ENCODE measurements at places on chromosomes 4 and X. TPM values are rescaled to one million over a fixed set of nuclear protein-coding genes. Genes with fewer than 3 reads are reported as not detected.

The SPANXA2 gene
- total RNA-seq: not detected

The MAML3 gene
- total RNA-seq: 3.1 TPM

The GAK gene
- 123 TPM for total RNA-seq

The ALB gene
- 26.7 TPM for total RNA-seq

The HHIP gene
- total RNA-seq: not detected

The TMEM156 gene
- 0.22 TPM for total RNA-seq

The ADD1 gene
- 139 TPM for total RNA-seq

The SORBS2 gene
- 0.34 TPM for total RNA-seq

The ERVMER34-1 gene
- total RNA-seq: 17.5 TPM

The ZNF630 gene
- not detected for total RNA-seq

The PPP1R2C gene
- not detected for total RNA-seq

The MAGEB1 gene
- 0.69 TPM for total RNA-seq

The TEC gene
- total RNA-seq: 4.5 TPM

The SOD3 gene
- total RNA-seq: 0.25 TPM

The RTL9 gene
- total RNA-seq: 0.10 TPM

The CENPVL2 gene
- total RNA-seq: not detected

The RAP1GDS1 gene
- total RNA-seq: 40.8 TPM

The NSUN7 gene
- 0.07 TPM for total RNA-seq

The GLOD5 gene
- not detected for total RNA-seq

The CXCL9 gene
- total RNA-seq: not detected

The CLTRN gene
- total RNA-seq: 0.25 TPM

The FREM3 gene
- total RNA-seq: not detected

The PLAC8 gene
- total RNA-seq: 0.61 TPM

The FIP1L1 gene
- total RNA-seq: 63.6 TPM

The ADGRG4 gene
- not detected for total RNA-seq

The PDE5A gene
- total RNA-seq: 5.0 TPM

The INTU gene
- total RNA-seq: 12.0 TPM

The C4orf51 gene
- total RNA-seq: not detected

The SLC25A53 gene
- 3.4 TPM for total RNA-seq

The CTAG2 gene
- not detected for total RNA-seq

The DCAF12L1 gene
- not detected for total RNA-seq

The SLIT2 gene
- 3.8 TPM for total RNA-seq

The TCP11X1 gene
- total RNA-seq: not detected

The NKX3-2 gene
- 1.4 TPM for total RNA-seq

The CXCL13 gene
- total RNA-seq: not detected

The FRMD7 gene
- not detected for total RNA-seq

The USP17L24 gene
- total RNA-seq: not detected

The FAM156B gene
- 13.5 TPM for total RNA-seq
